ENCODE measurements at places on chromosomes 7 and 10.

GRCh38 chr10:58179238-58179637 lies 88.5 kb downstream of the IPMK start:
- DNase-seq = no peak

DNA sequence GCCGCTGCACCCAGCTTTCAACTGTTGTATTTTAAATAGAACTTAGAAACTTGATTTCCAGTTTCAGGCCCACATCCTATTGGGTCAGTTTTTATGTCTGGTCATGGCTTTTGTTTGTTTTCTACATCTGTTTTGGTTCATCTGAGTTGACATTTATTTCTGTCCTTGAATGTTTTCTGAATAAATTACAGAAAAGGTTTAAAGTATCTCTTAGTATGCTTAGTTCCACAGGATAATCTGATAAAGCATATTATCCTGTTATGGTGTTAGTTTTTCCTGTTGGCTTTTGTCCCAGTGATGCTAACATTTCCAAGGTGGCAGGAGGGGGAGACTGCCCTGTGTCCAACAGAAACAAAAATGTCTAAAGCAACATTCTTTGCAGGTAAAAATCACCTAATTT lies 733.2 kb downstream of the INHBA start:
- no peak for DNase-seq

DNA sequence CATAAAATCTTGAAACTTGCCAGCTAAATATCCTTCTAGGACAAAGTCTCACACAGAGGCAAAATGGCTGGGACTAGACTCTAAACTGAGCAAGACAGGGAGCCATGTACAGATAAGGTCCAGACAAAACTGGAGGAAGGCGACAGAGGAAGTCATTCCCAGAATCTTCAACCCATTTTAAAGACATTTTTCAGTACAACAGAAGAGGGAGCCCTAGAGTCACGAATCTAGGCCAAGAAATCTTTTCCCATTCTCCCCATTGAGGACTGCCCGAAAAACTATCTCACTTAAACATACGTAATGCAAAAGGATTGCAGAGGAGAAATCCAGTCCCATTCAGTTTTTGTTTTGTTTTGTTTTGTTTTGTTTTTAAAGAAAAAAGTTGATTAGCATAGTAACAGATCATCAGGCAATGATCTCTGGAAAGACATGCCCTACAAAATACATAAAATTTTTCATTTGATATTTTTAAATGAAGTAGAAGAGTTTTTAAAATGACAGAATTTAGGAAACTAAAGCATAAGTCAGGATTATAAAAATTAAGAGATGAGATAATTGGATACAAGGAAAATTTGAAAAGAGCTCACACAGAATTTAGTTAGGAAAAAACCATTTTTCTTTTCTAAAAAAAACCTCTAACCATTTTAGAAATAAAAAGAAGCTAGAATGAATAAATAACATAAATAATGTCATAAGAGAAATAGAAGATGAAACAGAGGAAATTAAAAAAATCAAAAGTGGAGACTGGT lies 16.9 kb upstream of the PRF1 start:
- no peak for DNase-seq

GRCh38 chr7:54349229-54349628 lies 192.9 kb upstream of the VSTM2A start:
- no peak for DNase-seq

GRCh38 chr10:69641261-69641980 lies 11.4 kb downstream of the FAM241B start:
- no peak for DNase-seq

DNA sequence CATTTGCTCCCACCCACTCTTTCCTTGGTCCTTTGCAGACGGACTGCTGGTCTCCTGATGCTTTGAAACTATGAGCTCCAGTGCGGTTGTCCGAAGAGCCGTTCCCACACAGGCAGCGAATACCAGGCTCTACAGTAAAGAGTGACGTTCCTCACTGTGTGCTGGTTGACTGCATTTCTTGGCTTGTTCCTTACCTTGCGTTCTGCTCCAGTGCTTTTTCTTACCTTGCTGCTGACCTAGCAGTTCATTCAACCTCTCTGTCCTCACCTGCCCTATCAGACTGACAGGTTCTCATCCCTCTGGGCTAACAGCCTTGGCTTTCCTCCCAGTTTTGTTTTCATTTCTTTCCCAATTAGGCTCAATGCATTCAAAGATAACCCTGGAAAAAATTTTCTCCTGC lies 214.8 kb downstream of the TMEM178B start:
- DNase-seq = no peak

GRCh38 chr7:138889582-138890498 lies 91.3 kb downstream of the KIAA1549 start:
- DNase-seq = no peak

GRCh38 chr7:125592331-125592730 lies 662.7 kb upstream of the POT1 start:
- no peak for DNase-seq

- no peak for DNase-seq
These were observed 69.6 kb downstream of the PARP12 start for GRCh38 chr7:139993169-139993568.

DNA sequence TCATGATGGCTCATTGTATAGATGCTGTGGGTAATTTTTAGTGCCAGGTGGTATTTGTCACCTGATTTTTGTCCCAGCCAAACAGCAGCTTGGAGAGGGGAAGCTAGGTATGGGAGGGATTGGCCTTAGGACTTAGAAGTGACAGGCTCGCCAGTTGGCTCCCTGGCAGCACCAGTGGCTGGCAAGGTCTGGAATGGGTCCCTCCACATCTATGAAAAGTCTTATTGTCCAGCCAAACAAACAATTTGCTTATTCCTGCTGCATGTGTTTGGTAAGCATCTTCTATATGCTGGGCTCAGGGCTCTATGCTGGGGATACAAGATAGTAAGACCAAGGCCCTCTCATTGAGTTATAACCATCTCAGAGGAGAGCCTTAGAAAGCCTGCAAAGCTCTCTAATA lies 42.5 kb downstream of the SORCS3 start:
- no peak for DNase-seq

DNA sequence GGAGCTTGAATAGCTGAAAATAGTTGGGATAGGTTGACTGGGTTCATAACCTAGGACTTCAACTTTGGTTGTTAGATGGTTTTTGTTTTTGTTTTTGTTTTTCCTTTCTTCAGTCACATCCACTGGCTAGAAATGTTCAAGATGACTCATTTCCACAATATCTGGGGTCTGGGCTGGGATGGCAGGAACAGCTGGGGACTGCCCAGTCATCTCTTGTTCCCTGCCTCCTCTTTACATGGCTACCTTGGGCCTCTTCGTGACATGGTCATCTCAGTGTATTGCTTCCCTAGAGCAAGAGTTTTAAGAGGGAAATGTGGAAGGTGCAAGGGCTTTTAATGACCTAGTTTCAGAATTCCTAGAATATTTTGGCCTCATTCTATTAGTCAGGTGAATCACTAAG lies 915.8 kb downstream of the XPNPEP1 start:
- no peak for DNase-seq

GRCh38 chr10:92778091-92778490 lies 70.2 kb upstream of the EXOC6 start:
- no peak for DNase-seq

GRCh38 chr10:72310241-72310633 lies 36.5 kb downstream of the DDIT4 start:
- no peak for DNase-seq

DNA sequence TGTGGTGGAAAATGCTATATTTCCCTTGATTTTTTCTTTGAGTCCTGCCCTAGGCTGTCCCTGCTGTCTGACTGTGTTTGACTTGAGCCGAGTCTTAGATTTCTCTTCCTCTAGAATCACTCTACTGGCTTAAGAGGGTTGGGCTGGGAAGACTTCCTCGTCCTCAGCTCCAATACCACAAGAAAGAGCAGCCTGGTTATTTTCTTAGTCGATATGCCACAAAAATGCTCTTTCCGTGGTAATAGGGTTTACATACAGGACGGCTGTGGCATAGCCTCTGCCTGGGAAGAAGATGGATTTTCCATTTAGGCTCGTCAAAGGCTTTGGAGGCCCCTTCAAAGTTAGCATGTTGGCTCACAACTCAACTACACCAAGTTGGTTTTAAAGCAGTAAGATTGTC lies 212.0 kb upstream of the IGFBP3 start:
- no peak for DNase-seq

DNA sequence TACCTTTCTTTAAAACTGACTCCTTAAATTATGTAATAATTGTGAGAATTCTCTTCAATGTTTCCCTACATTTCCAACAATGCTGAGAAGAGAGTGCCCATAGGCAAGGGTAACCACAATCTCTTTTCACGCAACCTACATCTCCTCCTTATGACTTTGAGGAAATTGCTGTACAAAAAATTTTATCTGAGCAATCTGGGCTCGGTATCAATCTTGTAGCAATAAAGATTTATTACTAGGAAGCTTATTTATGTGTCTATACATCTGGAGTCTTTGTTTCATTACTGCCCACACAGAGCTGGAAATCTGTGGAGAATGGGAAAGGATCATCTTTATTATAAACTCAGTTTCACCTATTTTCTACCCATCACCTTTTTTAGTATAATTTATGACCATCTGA lies 913.8 kb upstream of the SORCS1 start:
- DNase-seq = no peak

DNA sequence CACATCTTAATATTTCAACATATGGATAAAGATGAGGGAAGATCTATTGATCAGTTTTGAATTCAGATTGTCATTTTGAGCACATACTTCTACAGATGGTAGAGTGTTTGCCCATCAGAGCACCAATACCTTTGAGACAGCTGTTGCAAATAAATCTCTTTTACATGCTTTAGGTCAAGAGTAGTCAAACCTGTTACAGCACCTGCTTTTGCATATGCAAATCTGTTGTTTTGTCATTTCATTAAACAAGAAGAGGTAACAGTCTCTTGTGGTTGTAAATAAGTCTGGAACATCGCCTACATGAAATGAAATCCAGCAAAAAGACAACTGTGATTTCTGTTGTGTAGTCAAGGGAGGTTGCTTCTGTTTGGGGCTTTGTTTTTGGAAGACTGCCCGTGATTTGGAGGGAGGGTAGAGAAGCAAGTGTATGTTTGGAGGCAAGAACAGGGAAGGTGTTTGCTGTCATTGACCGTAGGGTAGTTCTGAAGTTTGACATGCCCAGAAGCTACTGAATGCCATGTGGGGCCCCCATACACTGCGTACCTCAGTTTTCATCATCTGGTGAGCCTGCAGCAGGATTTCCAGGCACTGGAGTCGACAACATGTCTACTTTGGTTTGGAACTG lies 233.6 kb upstream of the PPP1R3A start:
- DNase-seq = no peak

DNA sequence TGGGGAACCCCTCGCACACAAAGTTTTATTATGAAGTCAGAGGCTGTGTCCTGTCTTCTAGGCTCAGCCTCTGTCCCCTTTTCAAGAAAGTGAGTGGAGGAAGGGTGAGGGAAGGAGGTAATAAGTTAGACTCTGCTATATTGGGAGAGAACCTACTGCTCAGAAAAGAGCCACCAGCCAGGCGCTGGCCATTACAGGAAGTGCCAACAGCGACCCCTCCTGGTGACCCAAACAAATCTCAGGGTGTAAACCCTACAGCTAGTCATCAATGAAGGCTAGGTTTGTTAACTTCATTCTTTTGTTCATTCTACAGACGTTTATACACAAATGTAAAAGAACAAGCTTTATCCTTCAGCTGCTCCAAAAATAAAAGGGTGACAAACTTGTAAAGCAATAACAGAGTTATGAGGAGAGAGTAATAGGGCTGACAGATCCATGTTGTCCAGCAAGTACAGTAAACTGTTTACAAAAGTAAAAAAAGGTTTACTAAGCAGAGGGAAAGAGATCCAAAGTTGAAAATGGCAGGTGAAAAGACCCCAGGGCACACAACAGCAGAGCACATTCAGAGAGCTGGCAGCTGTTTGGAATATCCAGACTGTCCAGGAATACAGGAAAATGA lies 82.7 kb downstream of the FAM204A start:
- DNase-seq = no peak

DNA sequence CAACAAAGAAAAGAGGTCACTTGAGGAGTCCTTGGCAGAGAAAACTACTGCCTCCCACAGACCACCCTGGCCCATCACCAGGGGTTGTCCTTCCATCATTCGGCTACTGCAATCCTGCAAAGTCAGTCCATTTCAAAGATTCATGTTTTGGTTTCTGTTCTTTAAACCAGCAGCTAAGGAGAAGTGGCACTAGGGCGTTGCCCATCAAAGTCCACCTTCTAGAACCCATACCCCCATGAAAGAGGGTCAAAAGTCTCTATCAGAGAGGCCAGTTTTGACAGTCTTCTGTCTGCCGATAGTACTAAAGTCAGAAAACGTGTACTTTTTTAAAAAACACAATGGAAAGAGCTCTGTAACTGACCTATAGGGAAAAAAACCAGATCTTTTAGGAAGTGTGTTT lies 14.4 kb downstream of the CCDC6 start:
- DNase-seq = no peak

DNA sequence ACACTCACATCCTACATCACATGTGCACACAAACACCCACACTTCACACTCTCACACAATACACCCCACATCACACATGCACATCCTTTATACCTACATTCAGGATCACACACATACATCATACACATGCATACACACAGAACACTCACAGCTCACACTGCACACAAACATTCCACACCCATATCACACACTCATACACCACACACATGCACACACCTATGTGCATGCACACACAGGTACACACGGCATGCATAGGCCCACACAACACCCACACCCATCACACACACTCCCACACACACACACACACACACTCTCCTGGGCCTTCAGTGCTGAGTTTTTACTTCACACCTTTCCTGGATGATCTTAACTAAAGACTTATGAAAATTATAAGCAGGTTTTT lies 220.5 kb downstream of the DNAJB6 start:
- no peak for DNase-seq

DNA sequence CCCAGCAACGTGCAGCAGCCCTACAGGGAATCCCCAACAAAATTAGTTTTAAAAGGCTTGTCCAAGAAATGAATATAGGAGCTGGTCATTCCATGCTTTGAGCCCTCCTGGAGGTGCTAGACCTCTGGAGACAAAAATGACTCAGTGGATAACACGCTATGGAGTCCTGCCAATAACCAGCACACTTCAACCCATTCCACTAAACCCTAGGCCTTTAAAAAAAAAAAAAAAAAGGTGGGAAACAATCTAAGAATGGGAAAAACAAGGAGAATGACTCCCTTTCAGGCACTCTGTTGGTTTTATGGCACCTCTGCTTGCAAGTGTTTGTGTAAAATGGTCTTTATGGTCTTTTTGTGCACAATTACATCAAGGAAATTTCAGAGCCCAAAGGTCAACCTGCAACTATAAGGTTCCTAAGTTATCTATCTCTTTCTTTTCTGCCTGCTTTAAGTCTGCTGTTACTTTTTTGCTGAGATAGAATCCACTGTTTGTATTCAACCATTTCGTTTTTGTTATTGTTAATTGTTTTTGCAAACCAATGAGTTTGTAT lies 21.3 kb downstream of the AVL9 start:
- DNase-seq = no peak

DNA sequence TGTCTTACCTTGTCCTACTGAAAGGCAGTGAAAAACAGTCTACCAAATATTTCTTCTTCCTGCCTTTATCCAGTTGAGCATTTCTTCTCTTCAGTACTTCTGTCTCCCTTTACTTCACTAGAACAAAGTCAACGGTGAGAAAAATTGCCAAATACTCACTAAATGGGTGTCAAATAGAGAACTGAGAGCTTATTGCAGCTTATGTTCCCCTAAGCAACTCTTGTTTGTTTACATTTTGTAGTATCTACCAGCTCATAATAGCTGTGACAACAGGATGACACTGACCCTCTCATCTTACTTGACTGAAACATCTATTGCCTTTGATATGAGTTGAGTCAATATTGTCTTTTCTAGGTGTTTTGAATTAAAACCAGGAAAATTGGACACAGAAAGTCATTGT lies 327.9 kb upstream of the SORCS1 start:
- DNase-seq = no peak
